ENCODE measurements at places on chromosomes 12 and 14. TPM values are rescaled to one million over a fixed set of nuclear protein-coding genes. Genes with fewer than 3 reads are reported as not detected.

Gene TNFAIP2
- 408 TPM for total RNA-seq

Gene C1R
- 29.7 TPM for total RNA-seq

Gene ZNF10
- 1.7 TPM for total RNA-seq

Gene SLC17A8
- total RNA-seq: not detected

Gene RNASE2
- total RNA-seq: not detected

Gene AGAP2
- 0.16 TPM for total RNA-seq

Gene CACNA1C
- total RNA-seq: 0.03 TPM

Gene PLCZ1
- total RNA-seq: not detected

Gene MYH7
- not detected for total RNA-seq

Gene CD163
- not detected for total RNA-seq

Gene PTPRB
- total RNA-seq: 1.1 TPM

Gene CEP83
- 9.1 TPM for total RNA-seq

Gene OR6C6
- total RNA-seq: not detected

Gene MSI1
- 1.5 TPM for total RNA-seq

Gene MYH6
- total RNA-seq: not detected

Gene CLBA1
- 17.5 TPM for total RNA-seq

Gene BICDL1
- 4.5 TPM for total RNA-seq

Gene SLC6A15
- total RNA-seq: 2.4 TPM

Gene TGM1
- total RNA-seq: 1.2 TPM

Measured in A549 treated with CpdA at 1 μM for 4 hours (cell line).